Astrocyte of the spinal cord (primary cell): ENCODE measurements at places on chromosomes 7 and 10.
A peak's percentile ranks its signal among the peaks of the same experiment; 100 is the strongest.

DNA sequence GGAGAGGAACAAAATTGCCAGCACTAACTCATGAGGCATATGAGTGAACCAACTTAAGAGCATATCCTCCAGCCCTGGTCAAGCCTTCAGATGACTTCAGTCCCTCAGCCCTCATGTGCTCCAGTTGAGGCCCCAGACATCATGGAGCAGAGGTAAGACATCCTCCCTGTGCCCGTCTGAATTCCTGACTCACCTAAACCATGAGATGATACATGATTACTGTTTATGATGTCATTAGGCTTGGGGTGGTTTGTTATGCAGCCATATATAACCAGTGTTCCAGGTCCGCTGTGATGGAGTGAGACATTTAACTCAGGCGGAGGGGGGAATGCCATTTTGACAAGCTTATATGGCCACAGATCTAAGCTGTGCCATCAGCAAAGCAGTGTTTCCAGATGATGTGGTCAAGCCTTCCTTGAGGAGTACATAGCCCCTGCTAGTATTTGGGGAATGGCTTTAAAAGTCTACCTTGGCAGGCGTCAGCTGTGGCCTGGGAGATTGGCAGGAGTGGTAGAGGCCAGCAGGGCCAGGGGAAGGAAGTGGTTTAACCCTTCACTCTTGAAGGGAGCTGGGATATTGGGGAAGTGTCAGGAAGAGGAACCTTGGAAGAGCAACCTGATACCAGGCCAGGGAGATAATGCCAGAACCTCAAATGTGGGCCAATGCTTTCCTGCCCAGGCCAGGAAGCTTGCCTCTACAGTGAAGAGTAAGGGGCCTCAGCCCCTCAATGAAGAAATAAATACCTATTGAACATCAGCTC, 343.0 kb upstream of the PODXL start:
- no peak for DNase-seq

DNA sequence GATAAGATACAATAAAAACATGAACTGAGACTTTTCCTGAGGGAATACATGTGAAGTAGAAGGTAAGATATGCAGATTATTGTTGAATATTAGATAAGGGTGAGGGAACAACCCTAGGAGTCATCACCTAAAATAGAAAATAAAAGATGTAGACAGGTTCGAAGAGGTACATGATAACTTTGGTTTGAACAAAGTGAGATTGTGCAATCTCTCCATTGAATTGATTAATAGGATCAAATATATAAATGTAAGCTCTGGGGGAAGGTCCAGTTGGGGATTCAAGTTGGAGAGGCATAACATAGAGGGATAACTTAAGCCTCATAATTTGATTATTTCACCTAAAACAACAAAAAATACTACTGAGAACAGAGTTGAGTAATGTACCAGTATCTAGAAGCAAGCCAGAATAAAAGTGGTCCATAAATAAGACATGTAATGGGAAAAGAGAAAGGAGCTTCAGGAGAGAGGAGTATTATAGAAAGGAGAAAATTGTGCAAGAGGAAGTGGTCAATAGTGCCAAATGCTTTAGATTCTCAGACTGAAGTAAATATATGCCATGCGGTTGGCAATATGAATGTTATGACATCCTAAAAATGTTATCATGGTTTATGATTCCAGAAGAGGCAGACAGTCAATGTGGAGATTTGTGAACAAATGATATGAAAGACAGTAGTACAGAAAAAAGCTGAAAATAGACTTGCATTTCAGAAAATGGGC, 282.3 kb upstream of the CHRM2 start:
- no peak for DNase-seq

- DNase-seq, result no peak
Measured at GRCh38 chr7:7686811-7687508, 31.4 kb downstream of the RPA3 start.

- no peak for DNase-seq
Measured at GRCh38 chr10:66877361-66877760, 48.5 kb upstream of the LRRTM3 start.

DNA sequence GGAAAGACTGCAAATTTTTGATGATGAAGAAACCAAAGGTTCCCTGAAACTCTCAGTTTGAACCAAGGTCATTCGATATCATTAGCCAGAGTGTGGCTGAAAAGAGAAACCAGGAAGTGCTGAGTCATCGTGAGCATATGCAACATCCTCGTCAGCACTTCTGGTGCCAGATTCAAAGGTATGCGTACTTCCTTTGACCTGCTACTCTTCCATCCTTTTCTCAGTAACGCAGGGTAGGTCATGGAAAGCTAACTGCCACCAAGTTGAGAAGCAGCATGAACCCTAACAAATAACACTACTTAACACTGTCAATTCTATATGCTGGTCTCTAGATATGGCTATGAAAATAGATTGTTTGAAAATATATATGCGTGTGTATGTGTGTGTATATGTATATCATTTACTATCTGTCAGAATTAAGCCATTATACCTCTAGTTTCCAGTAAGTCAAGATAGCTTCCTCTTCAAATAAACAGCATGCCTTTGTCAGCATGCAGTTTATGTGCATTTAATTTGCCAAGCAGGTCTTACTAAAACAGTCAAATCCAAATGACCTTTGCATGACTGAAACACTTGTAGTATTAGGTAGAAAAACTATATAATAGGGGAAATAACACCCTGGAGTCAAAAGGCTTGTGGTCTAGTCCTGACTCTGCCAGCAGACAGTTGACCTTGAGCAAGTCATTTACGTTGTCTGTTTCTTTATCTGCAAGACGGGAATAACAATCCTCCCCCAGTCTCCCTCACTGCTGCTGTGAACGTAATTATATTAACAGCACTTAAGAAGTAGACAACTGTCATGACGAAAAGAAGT, 26.4 kb downstream of the CDK6 start:
- peak; percentile 94 for DNase-seq

DNA sequence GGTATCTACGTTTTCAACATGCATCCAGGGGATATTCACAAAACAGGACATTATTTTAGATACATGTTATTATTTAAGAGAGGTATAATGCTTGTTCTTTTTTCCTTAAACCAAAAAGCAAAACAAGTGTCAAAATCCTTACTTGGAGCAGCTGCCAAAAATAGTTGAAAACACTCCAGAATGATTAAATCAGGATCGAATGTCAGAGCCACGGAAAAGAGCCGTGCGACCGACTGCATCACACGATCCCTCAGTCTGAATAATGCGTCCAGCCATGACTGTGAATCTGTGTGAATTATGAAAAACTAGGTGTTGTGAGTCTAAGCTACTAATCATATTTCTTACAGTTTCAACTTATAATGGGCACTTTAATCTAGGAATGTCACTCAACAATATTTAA, 126.0 kb downstream of the PARD3 start:
- DNase-seq, result peak; percentile 61

GRCh38 chr7:55310287-55311025, 54.7 kb upstream of the LANCL2 start:
- no peak for DNase-seq

DNA sequence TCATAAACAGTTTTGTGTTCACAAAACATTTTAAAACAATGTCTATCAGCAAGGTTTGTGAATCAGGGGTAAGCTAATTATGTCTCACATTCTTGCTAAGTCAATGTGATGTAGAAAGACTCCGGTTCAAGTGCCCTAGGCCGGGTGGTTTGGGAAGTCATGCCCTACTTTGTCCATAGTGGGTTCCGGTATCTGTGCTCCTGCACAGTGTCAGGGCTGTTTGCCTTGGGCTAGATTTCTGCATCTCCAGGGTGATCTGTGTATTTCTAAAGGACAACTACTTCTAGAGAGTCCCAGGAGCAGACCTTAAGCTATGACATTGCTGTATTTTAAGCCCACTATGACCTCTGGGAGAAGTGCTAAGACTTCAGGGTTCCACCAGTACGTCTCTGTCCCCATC, 504.1 kb downstream of the PLXNA4 start:
- no peak for DNase-seq

DNA sequence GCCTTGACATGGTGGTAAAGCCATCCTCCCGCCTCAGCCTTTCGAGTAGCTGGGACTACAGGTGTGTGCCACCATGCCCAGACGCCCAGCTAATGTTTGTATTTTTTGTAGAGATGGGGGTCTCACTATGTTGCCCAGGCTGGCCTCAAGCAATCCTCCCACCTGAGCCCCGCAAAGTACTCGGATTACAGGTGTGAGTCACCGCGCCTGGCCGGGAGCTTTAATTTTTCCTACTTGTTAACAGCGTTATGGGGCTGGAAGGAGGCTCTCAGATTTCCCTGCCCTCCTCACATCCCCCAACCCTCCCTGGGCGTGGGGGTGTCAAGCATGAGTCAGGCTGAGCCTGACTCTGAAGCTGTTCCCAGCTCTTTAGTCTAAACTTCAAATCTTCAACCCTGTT, 8.3 kb downstream of the ALKBH4 start:
- peak; percentile 57 for DNase-seq

DNA sequence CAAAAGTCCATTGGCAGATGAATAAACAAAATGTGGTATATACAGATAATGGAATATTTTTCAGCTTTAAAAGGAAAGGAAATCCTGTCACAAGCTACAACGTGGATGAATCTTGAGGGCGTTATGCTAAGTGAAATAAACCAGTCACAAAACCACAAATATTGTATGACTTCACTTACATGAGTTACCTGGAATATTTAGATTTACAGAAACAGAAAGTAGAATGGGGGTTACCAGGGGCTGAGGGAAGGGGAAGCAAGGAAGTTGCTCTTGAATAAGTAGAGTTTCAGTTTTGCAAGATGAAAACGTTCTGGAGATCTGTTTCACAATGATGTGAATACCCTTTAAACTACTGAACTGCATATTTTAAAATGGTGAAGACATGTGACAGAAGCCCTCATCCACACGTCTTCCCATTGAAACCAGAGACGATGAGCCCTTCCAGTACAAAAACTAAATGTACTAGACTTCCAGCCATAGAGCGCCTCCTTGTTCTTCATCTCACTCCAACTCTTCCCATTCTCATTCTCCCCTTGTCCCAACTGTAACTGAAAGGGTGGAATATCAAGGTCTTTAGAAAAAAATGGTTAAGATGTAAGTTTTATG, 62.4 kb downstream of the MICU1 start:
- no peak for DNase-seq

DNA sequence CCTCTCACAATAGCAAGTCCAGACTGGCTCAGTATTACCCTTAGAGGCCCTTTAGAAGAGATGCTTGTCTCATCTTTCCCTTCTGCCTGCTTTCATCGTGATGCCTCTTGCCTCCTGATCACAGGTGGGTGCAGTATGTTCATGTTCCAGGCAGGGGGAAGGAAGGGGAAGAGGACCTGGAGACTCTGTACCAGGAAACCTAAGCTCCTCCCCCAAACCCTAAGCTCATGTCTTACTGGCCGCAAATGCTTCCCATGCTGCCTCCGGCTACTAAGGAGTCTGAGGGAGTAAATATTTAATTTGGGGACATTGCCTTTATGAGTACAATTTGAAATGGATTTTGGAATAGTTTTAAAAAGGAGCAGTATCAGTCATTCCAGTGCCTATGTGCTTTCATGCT, 192.6 kb downstream of the CDCA7L start:
- no peak for DNase-seq

- DNase-seq, result no peak
Measured at GRCh38 chr10:99443500-99443899, 13.1 kb upstream of the GOT1 start.

DNA sequence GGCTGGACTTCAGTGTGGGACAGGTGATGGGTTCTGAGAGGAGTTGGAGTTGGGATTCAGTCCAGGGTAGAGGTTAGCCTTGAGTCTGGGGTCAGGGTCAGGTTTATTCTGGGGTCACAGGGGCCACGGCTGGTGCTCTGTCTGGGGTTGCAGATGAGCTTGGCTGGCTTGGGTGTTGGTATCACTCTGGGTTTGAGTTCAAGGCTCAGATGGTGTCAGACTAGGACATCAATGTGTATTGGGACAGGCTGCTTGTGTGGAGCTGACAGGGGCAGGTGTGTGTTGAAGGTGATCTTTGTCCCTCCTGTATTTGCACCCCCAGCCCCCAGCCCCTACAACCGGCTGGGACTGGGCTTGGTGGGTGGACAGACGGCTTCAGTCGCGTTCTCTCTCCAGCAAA, 26.8 kb downstream of the TMEM270 start:
- DNase-seq, result no peak

GRCh38 chr7:75996476-75996875, 2.1 kb upstream of the TMEM120A start:
- DNase-seq, result no peak

- no peak for DNase-seq
Measured at GRCh38 chr7:105450177-105450861, 61.6 kb upstream of the SRPK2 start.

DNA sequence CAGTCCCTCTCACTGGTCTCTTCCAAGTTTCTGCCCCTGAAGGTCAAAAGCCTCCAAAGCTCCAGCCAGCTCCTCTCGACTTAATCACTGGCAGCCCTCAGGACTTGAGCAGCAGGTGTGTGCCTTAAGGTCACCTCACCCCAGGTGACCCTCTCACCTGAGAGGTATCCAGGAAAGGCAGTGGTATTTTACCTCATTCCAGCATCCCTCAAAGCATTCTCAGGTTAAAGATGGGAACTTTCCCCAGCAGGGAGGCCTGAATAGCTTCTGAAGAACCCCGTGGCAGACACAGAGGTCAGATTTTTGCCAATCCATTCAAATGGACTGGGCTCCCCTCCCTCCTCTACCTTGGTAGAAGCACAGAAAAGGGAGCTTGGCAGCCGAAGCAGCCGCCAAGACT, 148.2 kb downstream of the GFRA1 start:
- no peak for DNase-seq

DNA sequence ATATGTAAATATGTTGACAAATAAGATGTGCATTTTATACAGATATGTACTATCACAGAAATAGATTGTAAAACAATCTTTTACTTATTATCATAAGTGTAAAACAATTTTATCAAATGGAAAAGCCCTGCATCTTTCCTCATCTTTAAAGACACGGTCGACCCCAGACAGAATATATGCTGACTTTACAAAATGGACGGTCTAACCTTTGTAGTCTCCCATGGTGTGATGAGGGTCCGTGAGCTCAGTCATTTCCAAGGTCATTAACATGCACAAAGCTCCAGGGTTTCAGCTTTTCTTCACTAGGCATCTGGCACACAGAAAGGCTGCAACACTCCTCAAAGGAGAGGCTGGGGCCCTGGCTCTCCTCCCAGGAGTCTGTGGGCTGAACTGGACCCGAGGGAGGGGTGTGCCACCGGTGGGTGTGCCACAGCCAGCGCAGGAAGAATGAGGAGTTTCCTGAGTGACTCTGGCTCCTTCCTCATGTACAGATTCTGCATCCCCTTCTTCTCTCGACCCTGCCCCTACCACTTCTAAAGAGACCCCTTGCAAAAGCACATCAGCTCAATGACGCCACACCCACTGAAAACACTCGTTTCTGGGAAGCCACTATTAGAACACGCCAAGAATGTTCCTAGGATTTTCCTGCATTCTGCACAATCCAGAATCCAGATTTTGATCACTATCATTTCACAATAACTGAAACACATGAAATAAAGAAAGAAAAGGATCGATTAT, 26.2 kb upstream of the ABLIM1 start:
- peak; percentile 58 for DNase-seq

- DNase-seq, result no peak
Measured at GRCh38 chr7:129730159-129730558, 118.6 kb downstream of the NRF1 start.

- no peak for DNase-seq
Measured at GRCh38 chr10:93076871-93077270, 3.2 kb downstream of the CYP26A1 start.

- peak; percentile 98 for DNase-seq
Measured at GRCh38 chr7:55073976-55074528, 55.2 kb downstream of the EGFR start.
